Osteoblast (primary cell): ENCODE measurements at places on chromosomes 6 and 20.

GRCh38 chr20:8470156-8470555, 338.1 kb downstream of the PLCB1 start:
- DNase-seq = no peak

DNA sequence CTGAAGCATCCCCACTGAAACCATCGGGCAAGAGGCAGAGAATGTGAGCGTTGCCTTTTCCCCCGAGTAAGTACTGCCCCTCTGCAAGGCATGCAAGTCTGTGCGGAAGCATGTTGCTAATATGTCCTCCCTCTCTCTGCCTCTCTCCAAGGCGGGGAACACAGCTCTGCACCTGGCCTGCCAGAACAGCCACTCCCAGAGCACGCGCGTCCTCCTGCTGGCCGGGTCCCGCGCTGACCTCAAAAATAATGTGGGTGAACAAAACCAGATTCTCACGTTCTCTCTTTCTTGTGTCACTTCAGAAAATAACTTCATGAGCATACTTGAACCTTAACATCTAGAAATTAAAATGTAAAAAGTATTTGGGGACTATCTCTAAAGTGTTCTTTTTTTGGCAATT, 26.4 kb downstream of the LYRM2 start:
- no peak for DNase-seq

GRCh38 chr6:33634161-33634727, 13.1 kb downstream of the ITPR3 start:
- DNase-seq = peak; percentile 97

DNA sequence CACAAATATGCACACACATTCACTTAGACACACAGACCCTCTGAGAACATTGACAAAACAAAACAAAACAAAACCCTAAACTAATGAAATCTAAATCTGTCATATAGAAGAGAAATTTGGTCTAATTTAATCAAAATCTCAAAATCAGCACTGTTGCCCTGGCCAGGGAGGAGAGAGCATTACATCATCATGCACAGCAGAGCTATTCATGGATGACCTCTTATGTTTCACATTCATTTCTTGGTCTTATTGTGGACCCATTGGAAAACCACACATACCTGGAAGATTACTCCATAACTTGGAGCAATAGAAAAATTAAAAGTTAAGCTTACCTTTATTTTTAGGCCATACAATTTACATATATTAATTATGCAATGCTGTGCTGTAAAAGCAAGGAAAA, 1223.6 kb upstream of the GJE1 start:
- DNase-seq = peak; percentile 73

DNA sequence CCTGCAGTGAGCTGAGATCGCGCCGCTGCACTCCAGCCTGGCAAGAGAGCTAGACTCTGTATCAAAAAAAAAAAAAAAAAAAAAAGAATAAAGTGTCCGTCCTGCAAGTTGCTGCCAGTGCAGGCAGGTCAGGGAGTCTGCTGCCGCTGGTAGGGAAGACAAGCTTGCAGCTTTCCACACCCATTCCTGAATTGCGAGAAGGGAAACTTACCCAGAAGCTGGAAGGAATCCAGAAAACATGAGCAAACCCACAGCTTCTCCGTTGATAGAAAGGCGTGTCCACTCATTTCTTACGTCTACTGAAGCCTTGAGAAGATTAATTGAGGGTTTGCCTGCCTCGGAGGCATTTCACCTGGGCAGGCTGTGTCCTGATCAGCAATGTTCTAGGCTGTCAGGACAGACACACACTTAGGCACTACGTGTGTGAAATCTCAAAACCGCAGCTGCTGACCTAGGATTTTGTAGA, 61.6 kb upstream of the DSP start:
- peak; percentile 89 for DNase-seq

DNA sequence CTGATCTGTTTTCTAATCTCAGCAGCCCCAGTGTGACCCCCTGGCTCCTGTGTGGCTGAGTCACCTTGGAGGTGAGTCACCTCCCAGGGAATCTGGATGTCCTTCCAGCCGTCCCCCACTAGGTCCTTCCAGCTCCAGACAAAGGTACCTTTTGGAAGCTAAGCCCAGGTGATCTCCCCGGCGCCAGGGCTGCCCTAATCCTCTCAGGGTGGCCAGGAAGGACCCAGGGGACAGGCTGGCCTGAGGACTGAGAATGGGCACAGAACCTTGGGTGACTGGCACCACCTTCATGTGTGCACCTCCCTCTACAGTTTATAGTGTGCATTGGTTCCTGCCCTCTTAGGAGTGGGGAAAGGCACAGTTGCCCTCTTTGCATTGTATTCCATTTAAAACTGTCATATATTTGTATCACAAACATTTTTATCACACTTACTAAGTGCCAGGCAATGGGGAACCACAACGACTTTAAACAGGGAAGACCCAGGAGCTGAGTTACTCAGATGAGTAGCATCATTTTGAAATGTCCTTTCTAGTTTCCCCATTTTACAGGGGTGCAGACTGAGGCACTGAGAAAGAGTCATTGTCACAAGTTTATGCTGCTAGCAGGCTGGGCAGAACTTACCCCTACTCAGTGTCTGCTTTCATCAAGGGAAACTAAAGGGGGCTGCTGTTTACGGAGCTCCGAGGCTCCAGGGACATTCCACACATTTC, 2.6 kb upstream of the BPIFB4 start:
- no peak for DNase-seq

DNA sequence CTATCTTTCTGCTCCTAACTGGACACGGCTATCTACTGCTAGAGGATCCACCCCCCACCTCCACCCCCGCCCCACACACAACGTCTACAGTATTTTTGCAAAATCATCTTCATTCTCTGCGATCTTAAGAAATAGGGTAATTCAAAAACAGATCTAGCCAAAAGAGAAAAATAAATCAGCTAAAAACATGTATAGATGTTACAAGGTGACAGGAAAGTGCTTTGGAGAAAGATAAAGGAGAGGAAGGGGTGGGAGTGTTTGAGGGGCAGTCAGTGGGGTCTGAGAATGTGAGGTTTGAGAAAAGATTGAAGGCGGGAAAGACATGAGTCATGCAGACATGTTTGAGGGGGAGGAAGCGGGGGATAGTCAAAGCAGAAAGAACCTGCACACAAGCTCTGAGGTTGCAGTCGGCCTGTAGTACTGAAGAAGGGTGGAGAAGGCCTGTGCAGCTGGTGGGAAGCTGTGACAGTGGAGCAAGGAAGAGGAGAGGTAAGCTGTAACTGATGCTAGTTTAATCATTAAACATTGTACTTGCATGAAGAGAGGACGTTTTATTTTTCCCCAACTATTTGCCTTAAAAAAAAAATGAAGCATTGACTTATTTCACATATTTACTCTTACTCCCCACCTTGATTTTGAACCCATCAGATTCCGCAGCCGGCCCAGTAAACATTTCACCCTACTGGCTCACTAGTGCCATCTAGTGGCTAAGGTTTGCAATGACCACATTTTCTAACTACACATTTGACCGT, 332.6 kb downstream of the ADGRB3 start:
- DNase-seq = peak; percentile 32

DNA sequence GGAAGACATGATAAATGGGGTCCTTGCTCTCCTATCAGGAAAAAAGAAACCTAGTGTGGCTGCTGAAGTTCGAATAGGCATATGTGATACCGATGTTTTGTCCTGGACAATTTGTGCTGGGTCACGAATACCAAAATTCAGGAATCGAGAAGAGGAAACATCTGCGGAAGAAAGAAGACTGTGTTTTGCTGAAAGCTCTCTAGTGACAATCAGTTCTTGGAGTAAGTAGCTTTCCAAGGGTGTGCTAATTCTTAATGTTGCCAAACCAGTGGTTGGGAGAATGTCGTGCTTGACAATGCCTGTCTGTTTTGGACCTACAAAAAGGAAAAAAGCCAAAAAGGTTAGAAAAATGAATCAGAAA, 956.1 kb downstream of the PHF3 start:
- no peak for DNase-seq

DNA sequence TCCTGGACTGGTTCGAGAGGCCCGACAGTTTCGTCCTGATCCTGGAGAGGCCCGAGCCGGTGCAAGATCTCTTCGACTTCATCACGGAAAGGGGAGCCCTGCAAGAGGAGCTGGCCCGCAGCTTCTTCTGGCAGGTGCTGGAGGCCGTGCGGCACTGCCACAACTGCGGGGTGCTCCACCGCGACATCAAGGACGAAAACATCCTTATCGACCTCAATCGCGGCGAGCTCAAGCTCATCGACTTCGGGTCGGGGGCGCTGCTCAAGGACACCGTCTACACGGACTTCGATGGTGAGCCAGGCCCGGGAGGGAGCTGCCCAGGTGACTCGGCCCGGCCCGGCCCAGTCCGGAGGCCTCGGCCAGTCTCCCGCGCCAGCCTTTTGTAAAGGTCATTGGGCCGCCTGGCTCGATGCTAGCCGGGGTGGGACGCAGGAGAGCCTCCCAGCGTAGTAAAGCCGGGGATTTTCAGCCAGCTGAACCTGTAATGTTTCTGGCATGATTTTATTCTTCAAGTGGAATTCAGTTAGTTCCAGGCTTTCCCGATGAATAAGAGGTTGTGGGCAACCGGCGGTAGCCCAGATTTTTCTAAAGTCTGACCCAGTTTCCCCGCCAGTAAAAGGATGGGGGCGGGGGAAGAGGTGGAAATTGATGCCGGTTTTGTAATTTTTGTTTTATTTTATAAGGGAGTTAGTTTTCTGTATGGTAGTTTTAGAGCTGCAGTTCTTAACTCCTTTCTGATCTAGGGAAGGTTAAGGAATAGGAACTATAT, 1.4 kb downstream of the PIM1 start:
- DNase-seq = peak; percentile 88
